HFFc6 (cell line): ENCODE measurements at places on chromosomes 12 and 14.

- H3K36me3 ChIP-seq: peaks cover 6% of the 10 kb centered on the region; the same call in 1 of the 2 replicates
- peak overlapping the region; percentile 22 for H3K27ac ChIP-seq
- peaks cover 12% of the 10 kb centered on the region for H3K4me1 ChIP-seq
- H3K27me3 ChIP-seq: no peaks in the 10 kb centered on the region; the same call in 1 of the 2 replicates
- H3K4me3 ChIP-seq: no peak overlapping the region
Measured at GRCh38 chr14:92986254-92987147, 63.6 kb downstream of the CHGA start.

- H3K27me3 ChIP-seq: no peaks in the 10 kb centered on the region; the same call in 1 of the 2 replicates
- peaks cover 67% of the 10 kb centered on the region for H3K4me1 ChIP-seq
- peak overlapping the region; percentile 73 for H3K27ac ChIP-seq
- DNase-seq: no peak
- H3K4me3 ChIP-seq: peak overlapping the region; percentile 76
Measured at GRCh38 chr12:72330301-72330700, 58.1 kb downstream of the TRHDE start.

DNA sequence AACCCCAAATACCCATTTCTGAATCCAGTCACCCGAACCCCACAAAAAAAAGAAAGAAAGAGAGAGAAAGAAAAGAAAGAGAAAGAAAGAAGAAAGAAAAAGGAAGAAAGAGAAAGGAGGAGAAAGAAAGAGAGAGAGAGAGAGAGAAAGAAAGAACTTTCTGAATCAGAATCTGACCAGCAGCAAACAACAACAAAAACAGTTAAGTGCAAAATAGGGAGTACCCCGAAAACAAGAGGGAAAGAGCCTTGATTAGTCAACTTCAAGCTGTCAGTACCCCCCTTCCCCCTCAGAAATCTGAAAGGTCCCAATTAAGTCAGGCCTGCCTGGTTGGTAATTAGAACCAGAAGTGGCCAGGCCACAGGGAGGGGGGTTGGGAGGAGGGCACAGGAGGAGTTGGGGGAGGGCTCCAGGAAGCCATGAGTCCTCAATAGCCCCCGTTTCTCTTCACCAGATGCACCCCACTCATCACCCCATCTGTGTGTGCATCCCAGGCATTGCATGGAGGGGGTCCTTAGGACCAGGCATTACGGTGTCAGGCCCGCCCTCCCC is 9.8 kb downstream of the RARG start:
- no peak for DNase-seq
- H3K27ac ChIP-seq: peak overlapping the region; percentile 90
- H3K4me3 ChIP-seq: peak overlapping the region; percentile 81
- peaks cover 73% of the 10 kb centered on the region for H3K4me1 ChIP-seq

- H3K36me3 ChIP-seq: no peaks in the 10 kb centered on the region
- DNase-seq: peak; percentile 20
- H3K27me3 ChIP-seq: peaks cover 2% of the 10 kb centered on the region; the same call in 1 of the 2 replicates
- H3K27ac ChIP-seq: no peak overlapping the region
- no peaks in the 10 kb centered on the region; the same call in 1 of the 2 replicates for H3K4me1 ChIP-seq
Measured at GRCh38 chr14:53470351-53471043, 317.4 kb upstream of the DDHD1 start.
